ENCODE measurements at places on chromosomes 5 and 9.
A peak's percentile ranks its signal among the peaks of the same experiment; 100 is the strongest.

DNA sequence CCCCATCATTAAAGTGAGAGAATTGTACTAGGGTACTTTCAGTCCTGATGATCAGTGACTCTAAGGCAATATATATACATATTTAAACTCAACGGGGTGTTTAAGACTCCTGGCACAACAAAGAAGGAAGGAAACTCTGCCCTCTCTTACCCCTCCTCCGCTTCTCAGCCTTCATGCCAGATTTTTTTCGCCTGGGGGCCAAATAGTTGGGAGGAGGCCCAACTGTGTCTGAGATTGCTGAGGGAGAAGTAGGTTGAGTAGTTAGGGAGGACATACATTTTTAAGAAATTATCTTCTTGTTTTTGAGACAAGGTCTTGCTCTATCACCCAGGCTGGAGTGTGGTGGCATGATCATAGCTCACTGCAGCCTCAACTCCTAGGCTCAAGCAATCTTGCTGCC is 127.7 kb upstream of the SHB start:
- no peak for DNase-seq

DNA sequence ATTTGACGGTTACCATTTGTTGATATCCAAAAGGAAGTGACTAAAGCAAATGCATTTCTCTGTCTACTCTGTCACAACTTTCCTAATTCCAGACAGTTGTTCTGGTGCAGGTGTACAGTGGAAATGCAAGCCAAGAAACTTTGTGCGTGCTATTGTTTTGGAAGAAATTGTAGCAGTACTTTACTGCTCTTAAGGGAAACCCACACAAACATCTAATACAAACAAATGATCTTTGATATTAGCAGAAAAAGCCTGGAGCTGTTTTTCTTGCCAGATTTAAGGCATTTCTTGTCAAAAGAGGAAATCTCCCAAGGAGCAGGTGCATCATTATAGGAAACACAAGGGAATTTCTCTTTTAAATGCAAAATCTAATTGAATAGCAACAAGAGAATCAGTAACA is 2.0 kb downstream of the SNCAIP start:
- no peak for DNase-seq

DNA sequence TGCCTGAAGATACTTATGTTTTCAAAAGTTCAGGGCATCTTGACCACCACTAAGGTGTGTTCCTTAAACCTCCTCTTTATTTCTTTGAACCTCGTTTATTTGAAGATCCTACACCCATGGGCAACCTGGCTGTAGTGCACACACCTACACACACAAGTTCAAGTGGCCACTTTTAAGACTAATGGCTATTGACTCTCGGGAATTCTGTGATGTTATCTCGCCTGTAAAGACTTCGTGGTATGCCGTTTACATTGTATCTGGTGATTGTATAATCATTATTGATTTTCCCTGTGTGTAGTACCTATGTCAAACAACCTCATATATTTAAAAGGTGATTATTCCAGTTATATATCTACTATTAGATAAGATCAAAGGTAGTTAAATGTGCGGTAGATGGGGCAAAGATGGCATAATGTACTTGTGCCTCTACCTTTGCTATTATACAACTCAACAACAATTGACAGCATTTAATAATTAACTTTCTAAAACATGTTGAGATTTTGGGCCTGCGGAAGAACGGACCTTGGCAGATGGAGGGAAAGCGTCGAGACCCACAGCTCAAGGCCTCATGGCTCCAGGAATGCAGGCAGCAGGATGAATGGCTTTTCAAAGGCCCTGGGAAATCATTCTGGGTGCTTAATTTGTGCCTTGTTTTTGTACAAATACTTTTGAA is 51.4 kb upstream of the IRX2 start:
- no peak for DNase-seq

DNA sequence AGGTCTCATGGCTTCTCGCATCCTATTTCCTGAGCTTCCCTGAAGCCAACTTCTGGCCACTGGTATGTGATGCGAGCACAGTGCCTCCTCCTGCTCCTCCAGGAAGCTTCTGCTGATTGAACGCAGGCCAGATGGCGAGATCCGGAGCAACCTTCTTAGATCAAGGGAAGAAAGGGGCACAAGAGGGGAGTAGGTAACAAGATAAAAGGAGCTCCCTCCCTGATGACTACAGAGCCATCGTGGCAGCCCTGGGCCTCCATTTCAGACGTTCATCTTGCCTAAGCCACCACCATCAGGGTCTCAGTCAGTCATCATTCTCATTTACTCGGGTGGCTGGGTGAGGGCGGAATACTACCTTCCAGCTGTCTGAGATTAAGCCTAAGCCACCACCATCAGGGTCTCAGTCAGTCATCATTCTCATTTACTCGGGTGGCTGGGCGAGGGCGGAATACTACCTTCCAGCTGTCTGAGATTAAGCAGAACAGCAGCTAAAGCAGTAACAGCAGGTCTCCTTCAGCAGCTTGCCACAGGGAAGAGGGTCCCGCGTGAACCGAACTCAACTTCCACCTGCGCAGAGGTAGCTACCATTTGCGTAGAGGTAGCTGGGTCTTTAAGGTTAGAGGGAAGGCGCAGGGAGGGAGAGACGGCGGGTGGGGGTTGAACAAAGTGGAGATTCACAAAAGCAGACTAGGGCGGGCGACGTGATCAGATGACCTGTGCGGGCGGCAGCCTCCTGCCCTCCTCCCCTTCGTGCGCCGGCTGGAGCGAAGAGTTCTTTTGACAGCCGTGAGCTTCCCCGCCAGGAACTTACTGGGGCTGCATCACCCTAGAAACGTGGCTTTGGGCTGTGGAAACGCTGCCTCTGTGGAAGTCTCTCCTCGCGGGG is 27.9 kb upstream of the MGAT1 start:
- peak; percentile 72 for DNase-seq

GRCh38 chr5:116529615-116530014 is 45.0 kb downstream of the SEMA6A start:
- no peak for DNase-seq

GRCh38 chr5:78362220-78362619 is 1.8 kb downstream of the SCAMP1 start:
- DNase-seq: no peak

DNA sequence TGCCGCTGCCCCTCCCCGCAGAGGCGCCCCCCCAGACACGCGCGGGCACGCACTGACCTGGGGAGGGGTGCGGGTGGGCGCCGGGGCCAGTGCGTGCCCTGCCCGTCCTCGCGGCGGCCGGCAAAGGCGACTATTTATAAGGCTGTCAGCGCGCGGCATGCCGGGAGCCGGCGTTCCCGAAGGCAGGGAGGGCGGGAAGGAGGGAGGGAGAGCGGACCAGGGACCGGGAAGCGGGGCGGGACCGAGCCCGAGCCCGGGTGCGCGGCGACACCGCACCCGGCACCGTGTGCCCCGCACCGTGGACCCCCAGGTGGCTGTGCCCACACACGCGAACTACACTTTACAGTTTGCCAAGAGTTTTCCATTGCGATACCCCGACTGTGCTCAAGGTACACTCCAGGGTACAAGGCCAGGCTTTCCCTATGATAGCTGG is at the start of gene AK1:
AK1 (minus strand) TSS at position 110 of the 433 bp plus-strand sequence. CDS start 3,058 bp downstream, outside the sequence.
- DNase-seq: peak; percentile 76

DNA sequence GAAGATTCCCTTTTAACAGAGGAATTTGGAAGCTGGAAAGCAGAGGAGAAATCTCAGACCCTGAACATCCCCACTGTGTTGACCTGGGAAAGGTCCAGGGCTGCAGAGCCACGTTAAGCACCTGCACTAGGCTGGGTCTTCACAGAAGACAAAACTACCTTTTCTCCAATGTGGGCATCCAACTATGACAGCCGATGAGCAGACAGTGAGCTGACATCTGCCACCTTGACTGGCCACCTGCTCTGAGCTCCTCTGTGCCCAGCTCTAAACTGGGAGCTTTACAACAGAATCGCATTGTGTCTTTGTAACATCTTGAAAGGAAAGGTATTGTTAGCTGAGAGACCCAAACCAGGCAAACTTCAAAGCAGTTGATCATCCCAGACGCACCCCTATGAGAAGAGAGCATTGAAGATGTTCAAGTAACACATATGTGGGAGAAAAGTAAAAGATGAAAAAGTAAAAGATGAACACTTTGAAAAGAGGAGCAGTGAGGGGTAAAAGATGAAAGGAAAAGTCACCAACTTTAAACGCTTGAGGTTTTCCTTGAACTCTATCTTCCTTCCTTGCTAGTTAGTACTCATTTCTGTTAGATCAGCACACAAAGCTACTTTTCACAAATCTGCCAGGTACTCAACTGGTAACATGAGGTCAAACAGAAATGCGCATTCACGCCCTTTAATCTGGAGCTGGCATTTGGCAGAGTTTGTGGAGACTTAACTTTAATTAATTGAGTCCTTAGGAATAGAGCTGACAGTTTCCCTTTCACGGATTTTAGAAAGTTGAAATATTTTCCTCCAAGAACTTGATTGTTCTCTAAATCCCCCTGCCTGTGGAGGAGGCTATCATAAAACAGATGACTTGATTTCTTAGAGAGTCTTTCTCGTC is 53.2 kb upstream of the CTXN3 start:
- DNase-seq: no peak

DNA sequence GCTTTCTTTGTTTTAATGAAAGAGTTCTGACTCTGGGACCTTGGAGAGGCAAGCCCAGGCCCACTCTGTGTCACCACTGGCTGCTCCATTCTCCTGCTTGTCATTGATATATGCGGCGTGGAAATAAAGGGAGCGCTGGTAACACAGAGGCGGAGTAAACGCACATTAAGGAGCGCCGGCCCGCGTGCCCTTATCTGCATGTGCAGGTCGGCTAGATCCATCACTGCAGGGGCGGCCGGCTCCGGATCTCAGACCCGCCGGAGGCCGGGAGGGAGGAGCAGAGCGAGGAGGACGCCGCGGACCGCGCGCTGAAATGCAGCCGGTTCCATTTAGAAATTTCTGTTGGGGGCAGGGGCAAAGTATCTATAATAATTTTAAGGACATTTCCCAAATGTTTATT is 70.8 kb downstream of the MRPL36 start:
- no peak for DNase-seq

- no peak for DNase-seq
Observed at GRCh38 chr5:7754997-7755596, 95.8 kb downstream of the CFAP90 start.

Measured in NCI-H345 (cell line).